HS-27A (cell line): ENCODE measurements at places on chromosomes 7 and 10.

DNA sequence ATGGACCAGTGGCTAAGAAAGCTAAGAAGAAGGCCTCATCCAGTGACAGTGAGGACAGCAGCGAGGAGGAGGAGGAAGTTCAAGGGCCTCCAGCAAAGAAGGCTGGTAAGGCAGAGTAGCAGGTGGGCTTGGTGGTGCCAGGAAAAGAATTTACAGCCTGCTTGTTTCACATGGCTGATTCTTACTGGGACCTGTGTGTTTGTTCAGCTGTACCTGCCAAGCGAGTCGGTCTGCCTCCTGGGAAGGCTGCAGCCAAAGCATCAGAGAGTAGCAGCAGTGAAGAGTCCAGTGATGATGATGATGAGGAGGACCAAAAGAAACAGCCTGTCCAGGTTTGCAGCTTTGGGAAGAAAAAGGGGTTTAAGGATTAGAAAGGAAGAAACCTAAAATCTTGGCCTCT is 5.0 kb downstream of the NOLC1 start:
- DNase-seq: no peak

GRCh38 chr10:80444124-80444523 is 10.0 kb upstream of the TSPAN14 start:
- DNase-seq: no peak

GRCh38 chr10:109892931-109893330 is 30.4 kb downstream of the XPNPEP1 start:
- DNase-seq: no peak

DNA sequence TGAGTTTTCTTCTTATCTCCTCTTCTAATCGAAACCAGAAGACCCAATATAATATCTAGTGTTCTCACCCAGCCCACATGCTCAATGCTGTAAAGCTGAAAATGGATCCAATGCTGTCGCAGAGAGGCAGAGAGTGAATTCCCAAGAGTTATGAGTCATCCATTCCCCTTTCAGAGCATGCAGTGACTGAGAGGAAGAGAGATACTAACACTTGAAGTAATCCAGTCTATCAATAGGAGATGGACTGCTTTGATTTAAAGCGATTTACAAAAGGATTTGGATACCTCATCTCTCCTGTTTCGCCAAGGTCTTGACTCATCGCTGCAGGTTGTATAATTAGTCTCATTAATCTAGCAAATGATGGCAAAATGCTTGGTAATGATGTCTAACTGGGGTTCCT is 41.5 kb upstream of the PRKCQ start:
- DNase-seq: no peak

GRCh38 chr7:15507171-15507570 is 54.6 kb downstream of the AGMO start:
- no peak for DNase-seq

DNA sequence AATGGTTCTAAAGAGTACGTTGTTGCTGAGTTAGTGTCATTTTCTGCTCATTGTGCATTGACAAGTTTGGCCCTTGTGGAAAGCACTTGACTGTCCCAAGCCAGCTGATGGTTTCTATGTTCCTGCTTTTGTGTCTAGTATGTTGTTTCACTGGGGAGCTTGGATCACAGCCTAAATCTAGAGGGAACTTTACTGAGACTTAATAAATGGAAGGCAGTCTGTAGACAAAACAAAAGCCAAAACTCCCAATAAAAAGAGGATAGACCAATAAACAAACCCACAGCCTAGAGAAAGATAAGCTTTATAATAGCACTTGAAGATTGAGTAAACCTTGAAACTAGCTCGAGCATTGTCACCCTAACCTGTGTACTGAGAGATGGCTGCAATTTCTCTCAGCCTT is 196.8 kb downstream of the ADRA2A start:
- DNase-seq: no peak

DNA sequence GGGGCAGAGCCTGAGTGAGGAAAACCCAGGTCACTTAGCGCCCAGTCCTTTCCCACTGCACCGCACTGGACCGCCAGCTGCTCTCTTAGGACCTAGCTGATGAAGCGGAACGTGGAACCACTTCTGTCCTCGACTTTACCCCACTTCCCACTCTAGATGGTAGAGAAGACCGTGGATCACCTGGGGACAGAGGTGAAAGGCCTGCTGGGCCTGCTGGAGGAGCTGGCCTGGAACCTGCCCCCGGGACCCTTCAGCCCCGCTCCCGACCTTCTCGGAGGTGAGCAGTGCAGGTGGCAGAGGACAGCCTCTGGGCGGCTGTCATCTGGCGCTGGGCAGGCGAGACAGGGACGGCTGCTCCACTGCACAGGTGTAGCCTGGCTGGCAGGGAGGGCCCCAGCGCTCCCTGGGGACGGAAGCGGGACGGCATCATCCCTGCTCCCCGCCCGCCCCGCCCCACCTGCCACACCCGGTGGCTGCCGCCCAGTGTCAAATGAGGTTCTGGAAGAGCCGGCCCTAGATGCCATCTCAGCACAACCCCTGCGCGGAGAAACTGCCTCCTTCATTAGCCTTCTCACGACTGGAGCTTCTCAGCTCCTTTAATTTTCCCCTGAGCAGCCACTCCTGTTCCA is 11.7 kb downstream of the PLAC9 start:
- DNase-seq: no peak

DNA sequence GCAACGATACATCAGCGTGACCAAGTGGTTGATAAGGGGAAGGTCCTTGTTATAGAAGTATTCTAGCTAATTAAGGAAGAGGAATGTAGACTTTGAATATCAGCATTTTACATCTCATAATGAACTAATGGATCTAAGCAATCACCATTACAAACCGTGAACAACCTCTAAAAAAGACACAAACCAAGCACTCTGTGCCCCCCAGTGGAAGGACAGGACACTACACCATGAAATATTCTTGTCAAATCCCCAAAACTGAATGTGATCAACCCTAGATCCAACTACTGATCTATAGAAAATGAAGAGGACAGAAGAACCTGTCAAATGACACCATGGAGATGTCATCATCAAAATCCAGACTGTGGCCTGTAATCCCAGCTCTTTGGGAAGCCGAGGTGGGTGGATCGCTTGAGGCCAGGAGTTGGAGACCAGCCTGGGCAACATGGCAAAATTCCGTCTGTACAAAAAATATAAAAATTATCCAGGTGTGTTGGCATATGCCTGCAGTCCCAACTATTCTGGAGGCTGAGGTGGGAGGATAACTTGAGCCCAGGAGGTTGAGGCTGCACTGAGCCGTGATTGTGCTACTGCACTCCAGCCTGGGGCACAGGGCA is 111.3 kb upstream of the CARD11 start:
- peak; percentile 8 for DNase-seq

- no peak for DNase-seq
Measured at GRCh38 chr7:133024596-133024995, 57.3 kb downstream of the CHCHD3 start.

DNA sequence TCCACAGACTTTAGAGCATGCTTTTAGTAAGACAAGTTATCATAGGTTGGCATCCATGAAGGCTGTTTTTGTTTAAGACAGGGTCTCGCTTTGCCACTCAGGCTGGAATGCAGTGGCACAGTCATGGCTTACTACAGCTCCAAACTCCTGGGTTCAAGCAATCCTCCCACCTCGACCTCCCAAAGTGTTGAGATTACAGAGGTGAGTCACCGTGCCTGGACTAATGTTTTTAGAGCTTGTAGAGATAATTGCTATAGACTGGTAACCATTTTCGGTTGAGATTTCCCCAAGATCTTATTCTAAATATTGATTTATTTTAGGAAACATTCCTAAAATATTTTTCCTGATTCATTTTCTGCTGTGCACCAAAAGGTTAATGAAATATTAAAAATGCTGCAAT is 5.4 kb upstream of the ZNF398 start:
- no peak for DNase-seq

DNA sequence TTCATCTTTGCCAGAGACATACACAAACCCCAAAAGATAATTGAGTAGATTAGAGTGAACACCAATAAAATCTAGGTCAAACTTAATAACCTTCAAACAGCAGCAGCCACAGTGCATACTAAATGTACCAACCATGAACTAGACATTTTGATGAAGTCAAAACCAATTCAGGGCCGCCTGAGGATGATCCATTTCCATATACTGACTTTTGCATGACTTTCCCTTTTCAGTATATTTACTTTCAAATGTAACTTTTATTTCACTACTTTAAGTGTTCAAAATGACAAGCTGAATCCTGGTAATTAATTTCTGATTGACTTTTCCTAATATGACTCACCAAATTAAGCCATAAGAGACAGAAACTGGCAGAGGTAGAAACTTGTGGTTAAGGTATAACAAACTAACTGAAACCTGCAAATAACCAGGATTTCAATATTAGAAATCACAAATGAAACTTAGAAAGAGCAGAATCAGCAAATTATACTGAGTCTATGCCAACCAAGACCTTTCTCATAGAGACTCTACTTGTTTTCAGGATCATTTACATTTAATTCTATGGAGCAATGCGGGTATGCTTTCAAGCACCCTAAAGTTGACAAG is 171.9 kb upstream of the LRRN3 start:
- DNase-seq: no peak

DNA sequence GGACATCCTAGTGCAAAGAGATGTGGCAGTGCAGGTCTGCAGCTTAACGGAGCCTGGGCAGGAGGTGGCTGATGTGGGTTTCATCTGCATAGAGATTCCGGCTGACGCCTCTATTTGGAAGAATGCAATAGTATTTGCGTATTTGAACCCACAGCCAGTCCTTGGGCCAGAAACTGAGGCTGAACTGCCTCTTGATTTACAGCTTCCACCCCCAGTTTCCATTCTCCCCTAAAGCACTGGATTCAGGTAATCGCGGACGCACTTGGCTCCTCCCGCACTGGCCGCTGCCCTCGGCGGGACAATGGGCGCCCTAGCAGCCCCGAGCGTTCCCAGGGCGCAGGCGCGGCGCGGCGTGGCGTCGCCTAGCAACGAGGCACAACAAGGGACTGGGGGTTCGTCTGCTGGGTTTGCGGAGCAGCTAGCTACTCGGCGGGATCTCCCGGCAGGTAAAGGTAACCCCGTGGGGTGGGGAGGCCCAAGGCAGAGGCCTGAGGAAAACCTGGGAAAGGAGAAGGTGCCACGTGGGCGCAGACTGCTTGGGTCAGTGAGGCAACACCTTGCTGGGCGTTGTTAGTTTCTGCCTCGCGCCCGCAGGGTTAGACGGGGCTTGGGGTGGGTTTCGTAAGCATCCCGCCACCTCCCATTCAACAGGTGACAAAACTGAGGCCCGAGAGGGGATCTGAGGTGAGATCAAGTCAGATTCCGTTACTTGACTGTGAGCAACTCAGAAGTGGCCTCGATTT is at the start of gene ARMC3:
TSS of gene ARMC3 (plus strand) at position 393 of the 743 bp plus-strand sequence. CDS start 3,944 bp downstream, outside the sequence.
- DNase-seq: no peak

DNA sequence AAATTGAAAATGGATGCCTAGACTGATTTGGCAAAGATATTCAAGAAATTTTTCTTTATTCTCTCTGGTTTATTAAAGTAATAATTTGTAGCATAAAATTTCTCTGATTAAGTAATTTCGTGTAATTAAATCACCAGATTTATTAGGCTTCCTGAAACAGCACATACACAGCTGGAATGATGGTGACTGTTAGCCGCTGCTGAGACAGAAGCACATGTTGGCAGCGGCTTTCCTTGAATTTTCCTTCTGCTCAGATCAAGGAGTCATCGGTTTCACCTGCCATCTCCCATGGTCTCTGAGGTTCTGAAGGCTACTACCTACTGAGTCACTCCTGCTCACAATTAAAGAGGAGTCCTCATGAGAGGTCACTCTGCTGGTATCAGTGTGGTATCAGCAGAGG is 101.5 kb downstream of the GFRA1 start:
- DNase-seq: no peak

- no peak for DNase-seq
Measured at GRCh38 chr7:110974441-110974840, 116.5 kb upstream of the LRRN3 start.

DNA sequence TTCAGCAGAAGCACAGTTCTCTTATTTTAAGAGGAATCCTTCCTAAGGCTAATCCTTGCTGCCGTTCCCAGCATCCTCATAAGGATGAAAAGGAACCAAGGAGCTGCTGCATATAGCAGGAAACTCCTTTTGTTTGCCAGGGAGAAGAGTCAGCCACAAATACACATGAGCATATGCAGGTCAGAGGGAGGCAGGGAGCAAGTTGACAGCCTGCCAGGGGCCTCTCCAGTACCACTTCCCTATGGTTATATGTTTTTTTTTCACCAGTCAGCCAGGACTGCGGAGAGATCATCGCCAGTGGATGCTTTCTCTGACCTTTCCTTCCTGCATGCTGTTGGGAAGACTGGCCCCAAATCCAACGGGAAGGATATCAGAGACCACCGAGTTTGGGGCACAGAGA is 39.8 kb downstream of the SLC35B4 start:
- no peak for DNase-seq

GRCh38 chr7:74138945-74139843 is 35.0 kb upstream of the EIF4H start:
- no peak for DNase-seq

DNA sequence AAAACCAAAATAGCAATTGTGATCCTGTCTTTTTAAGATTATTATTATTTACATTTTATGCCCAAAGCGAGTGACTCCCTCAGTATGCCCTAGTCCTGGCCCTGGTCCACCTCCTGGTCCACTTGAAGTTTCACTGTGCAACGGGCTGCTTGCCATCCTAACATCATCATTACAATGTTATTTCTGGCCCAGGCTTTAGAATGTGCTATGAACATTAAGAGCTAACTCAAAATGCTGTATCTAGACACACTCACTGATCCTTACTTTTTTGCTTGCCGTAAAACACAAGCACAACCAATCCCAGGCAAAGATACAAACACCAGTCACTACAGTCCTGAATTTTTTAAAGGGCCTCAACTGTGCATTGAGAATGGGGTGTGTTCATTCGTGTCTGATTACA is 38.4 kb downstream of the RHOBTB1 start:
- DNase-seq: no peak

DNA sequence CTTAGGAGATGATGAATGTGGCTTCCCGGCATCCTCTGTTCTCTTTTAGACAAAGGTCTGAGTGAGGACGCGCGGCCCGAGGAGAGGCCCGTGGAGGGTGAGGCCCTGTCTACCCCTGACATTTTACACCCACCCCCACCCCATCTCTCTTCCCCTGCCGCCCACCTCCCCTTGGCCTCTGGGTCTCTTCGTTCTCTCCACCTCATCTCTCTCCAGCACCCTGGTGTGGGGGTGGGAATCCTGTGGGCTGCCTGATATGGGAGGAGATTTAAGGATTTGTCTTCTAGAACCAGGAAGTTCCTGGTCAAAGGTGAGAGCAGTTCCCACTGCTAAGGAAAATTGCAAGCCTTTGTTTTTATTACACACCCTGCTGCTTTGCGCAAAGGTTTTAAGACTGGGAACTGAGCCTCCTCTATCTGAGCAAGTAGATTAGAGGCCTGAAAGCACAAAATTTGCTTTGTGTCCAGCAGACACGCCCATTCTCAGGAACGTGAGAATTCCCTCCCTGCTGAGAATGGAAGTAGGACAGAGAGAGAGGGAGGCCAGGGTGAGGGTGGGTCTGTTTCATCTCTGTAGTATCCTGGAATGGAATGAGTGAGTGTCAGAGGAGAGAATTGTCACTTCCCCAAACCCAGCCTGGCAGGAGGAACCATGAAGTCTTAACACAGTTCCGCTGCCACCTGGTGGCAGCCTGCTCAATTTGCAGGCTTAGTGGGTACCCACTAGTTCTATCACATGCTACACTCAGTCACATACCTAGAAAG is 91.2 kb downstream of the GTF2IRD1 start:
- DNase-seq: peak; percentile 31

- DNase-seq: no peak
Measured at GRCh38 chr7:860149-860548, 16.2 kb upstream of the GET4 start.
